GM13977 (cell line): ENCODE measurements at places on chromosomes 1 and 21.

- DNase-seq, result no peak
These were observed 10.5 kb downstream of the S100A7A start for GRCh38 chr1:153426809-153427208.

GRCh38 chr1:159942632-159943277 is 2.7 kb downstream of the IGSF9 start:
- DNase-seq, result no peak

GRCh38 chr21:35850029-35850428 is 210.3 kb downstream of the SETD4 start:
- no peak for DNase-seq

GRCh38 chr1:3149277-3149676 is 80.3 kb downstream of the PRDM16 start:
- DNase-seq, result no peak

DNA sequence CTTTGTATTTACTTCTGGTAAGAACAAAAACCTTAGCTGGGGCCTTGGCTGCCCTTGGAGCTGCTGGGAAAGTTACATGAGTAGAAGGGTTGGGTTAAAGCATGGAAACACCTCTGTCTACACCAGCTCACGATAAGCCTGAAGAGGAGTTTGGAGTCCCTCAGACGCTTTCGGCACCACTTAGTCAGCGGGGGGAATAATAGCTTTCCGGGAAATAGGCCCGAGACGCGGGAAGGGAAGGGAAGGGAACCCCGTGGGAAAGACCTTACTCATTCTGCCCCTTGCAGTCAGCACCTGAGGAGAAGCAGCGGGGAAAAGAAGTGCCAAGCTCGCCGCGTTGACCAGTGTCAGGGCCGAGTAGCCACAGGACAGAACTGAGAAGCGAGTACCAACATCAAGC is 66.4 kb upstream of the PDE9A start:
- no peak for DNase-seq

DNA sequence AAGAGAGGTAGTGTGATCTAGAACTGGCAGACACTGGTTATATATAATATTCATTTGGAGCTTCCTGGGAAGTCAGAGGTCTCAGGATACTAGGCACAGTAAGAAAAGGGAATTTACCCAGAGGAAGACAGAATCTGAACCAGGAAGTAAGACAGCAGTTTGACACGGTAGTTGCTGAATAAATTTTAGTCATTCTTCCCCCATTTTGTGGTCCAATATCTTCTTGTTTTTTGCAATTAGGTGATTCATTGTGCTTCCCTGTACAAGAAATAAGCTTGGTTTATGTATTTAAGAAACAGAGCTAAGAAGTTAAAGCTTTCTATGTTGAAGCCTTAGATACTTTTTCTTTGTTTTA is 1.3 kb downstream of the TMEM167B start:
- DNase-seq, result no peak

DNA sequence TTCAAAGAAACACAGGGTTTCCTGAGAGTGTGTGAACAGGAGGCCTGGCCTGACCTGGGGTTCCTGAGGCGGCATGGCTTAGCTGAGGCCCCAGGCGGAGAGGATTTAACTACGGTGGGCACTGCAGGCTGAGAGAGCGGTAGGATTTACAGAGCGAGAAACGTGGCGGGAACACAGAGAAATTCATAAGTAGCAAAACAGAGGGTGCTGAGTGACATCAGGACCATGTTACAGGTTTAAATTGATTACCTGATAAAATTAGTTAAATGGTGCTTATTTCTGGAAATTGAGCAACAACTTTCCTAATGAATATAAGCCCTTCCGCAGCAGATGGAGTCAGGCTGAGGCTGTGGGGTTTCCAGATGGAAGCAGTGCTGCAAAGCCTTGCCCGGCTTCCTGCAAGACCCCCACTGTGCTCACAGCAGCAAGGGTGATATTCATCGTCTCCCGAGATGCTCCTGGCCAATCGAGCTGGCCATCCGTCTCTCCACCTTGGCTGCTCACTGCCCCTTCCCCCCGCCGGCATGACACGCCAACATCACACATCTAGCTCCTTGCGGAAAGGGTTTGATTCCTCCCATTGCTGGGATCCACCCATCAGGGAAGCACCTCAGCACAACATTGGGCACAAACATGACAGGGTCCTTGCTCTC is 69.4 kb upstream of the MORC3 start:
- no peak for DNase-seq

DNA sequence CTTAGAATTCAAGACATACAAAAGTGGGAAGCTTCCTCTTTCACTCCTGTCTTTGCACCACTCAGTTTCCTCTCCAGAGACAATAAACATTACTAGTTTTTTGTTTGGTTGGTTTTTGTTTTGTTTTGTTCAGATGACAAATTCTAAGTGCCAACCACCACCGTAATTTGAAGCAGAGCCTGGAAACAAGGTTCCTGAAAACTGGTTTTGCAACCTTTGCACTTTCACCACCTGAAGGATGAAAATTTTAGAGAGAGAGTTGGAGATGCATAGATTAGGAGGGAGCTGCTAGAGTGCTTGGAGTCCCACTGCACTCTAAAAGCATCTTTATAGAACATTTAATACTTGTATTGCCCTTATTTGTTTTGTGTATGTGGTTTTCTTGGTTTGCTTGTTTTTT is 20.2 kb upstream of the MGST3 start:
- no peak for DNase-seq

- DNase-seq, result no peak
These were observed 72.4 kb upstream of the BCAR3 start for GRCh38 chr1:93753791-93754763.
